ENCODE measurements at places on chromosomes 6 and 20.

- DNase-seq = no peak
Observed at GRCh38 chr6:3617681-3618311, 133.7 kb downstream of the PXDC1 start.

DNA sequence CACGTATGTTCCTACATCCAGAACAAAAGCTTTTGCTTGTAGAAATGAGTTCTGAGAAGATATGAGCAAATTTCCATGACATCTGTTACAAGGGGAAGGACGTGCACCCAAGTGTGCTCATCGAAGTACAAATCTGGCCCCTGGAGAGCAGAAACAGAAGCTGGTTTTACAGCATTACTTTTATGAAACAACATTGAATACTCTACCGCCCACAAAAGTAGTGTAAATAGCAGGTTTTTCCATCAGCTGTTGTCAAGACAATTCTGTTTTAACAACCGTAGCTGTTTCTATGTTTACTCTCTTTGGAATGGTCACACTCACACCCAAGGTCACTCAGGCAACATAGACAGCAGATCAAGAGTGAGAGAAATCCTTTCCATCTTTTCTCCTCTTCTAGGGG is 114.2 kb upstream of the SSTR4 start:
- no peak for DNase-seq

GRCh38 chr20:8305449-8305978 is 173.4 kb downstream of the PLCB1 start:
- peak; percentile 69 for DNase-seq

GRCh38 chr6:95185874-95186273 is 391.5 kb upstream of the MANEA start:
- DNase-seq = no peak

GRCh38 chr20:7358670-7359069 is 581.6 kb downstream of the HAO1 start:
- DNase-seq = no peak

DNA sequence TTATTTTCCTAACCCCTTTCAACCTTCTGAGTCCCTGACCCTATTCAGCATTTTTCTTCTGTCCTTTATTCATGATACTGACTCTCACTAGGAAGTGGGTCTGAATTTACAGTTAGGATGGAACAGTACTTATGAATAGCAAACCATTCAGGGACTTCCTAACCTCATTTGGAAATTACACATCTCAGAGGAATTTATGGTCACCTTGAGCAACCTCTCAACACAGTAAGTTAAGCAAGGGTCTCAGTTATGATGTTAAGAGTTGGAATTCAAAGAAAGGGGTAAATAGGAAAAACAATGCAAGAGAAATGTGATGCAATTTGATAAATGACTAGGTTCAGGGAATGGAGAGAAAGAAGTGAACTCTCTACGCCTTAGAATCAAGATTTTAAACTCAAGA is 97.3 kb downstream of the GPR6 start:
- no peak for DNase-seq

- no peak for DNase-seq
Observed at GRCh38 chr6:129662980-129663431, 47.0 kb downstream of the ARHGAP18 start.

DNA sequence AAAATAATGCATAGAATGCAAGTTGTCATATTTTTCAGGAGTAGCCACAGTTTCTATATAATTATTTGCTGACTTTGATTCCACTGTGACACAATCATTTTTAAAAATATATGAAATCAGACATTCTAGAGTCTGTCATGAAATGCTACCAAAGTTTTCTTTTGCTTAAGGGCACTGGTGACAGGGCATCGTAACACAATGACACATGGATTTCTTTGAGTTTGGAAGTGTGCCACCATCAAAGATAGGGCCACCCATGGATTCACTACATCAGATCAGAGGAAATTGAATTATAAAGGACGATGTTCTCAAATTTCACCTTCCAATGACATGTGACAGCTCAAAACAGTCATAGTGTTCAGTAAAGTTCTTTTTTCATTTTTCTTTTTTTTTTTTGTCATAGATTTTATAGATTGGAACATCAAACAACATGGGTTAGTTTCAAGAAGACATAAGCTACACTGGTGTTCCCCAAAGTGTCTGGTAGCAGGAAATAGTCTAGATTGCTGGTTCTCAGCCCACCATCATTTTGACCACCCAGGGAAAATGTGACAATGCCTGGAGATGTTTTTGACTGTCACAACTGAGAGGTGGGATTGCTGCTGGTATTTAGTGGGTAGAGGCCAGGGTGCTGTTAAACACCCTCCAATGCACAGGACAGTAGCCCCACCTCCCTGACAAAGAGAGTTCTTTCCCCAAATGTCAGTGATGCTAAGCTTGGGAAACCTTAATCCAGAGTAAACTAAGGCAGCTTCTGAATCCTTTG is 123.8 kb upstream of the DOK5 start:
- DNase-seq = no peak

DNA sequence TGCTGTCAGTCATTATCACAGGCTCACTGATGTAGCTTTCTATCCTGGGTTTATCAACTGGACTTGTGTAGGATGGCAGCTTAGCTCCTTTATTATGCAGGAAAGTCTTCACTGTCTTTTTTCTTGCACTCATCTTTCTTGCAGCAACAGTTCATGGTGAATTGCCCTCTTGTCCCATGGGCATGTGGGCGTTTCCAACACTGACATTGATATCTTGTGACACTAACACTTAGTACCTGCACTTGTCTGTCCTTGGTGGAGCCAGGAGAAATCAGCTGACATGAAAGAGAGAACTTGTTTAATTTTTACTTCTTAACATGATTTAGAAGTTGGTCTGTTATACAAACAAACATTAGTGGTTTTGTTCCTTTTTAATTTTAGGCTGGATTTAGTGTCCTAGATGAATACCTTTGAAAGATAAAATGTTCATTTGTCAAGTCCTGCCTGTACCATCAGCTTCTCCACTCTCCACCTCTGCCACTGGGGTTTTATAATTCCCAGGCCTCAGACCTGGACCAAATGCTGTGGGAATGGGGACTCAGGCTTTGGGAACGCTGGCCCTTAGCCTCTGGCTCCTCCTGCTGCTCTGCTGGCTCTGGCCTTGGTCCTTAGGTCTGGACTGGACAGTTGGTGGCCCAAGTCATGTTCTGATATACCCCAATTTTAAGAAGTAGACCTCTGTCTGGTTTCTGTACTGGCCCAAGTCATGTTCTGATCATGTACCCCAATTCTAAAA is 161.0 kb upstream of the LAMP5 start:
- no peak for DNase-seq

- no peak for DNase-seq
Observed at GRCh38 chr6:95279616-95280015, 297.7 kb upstream of the MANEA start.

DNA sequence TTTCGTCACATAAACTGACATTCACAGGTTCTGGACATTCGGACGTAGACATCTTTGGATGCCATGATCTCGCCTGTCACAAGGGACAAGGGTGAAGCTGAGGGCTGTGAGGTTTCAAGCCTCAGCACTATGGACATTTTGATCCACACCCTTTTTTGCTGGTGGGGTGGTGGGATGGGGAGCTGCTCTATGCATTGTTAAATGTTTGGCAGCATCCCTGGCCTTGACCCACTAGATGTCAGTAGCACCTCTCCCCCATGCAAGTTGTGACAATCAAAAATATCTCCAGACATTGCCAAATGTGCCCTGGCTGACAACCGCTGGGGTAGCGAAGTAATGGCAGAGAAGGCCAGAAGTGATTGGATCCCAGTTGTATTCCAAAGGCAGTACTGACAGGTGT is 229.4 kb downstream of the TSHZ2 start:
- DNase-seq = no peak

DNA sequence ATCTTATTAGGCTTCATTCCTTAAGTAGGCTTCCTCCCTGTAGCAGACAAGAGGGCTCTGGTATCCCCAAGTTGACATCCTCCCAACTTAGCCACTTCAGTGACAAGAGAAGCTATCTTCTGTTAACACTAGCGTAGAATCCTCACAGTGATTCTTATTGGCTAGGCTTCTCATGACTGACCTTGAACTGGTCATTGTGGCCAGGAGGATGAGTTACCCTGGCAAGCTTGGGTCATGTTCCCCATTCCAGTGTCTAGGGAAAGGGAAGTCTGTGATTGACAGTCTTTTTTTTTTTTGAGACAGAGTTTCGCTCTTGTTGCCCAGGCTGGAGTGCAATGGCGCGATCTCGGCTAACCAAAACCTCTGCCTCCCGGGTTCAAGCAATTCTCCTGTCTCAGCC is 7.1 kb downstream of the CDKAL1 start:
- DNase-seq = no peak

DNA sequence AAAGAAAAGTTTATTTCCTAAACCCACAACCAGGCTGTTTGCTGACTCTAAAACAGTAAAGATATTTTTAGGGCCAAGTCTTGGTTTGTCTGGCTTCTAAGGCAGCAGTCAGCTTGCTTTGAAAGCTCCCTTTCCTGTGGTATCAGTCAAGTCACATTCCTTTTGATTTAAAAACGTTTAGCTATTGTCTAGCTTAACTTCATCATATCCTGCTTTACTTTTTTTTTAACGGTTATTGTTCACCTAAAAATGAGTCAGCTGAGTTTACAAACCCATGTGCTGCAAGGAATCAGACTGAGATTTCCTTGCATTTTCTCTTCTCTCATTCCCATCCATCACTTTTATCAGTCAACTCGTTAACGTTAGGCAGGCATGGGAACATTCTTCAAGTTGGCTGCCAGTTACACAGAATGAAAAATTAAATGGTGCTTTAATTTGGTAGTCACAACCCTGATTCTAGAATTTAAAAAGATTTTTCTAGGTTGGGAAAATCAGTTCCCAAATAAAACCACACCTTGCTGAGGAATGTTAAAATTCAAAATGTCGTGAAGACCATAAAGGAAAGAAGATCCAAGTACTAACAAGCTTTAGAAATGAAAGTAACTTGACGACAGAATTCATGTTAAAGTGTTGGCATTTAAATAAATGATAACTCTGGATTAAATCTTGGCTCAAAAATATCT is 45.9 kb downstream of the ELOVL5 start:
- DNase-seq = no peak

DNA sequence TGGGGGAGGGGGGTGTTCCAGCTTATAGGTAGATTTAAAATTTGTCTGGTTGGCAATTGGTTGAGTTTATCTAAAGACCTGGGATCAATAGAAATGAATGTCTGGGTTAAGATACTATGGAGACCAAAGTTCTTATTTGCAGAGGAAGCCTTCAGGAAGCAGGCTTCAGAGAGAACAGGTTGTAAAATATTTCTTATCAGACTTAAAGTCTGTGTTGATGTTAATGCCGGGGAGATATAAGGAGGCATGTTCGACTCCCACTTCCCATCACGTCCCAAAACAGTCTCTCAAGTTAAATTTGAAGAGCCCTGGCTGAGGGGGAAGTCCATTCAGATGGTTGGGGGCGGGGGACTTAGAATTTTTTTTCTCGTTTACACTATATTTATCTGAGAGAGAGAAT is 12.3 kb upstream of the BLCAP start:
- DNase-seq = peak; percentile 18

- DNase-seq = no peak
Observed at GRCh38 chr20:63235399-63235983, at the start of gene BIRC7. Gene BIRC7 (plus strand): TSS chr20:63235905. CDS start chr20:63236097, 192 bp downstream.

GRCh38 chr20:2006452-2007361 is 12.8 kb upstream of the PDYN start:
- peak; percentile 74 for DNase-seq

GRCh38 chr6:144159223-144159622 is 8.9 kb downstream of the STX11 start:
- DNase-seq = no peak

DNA sequence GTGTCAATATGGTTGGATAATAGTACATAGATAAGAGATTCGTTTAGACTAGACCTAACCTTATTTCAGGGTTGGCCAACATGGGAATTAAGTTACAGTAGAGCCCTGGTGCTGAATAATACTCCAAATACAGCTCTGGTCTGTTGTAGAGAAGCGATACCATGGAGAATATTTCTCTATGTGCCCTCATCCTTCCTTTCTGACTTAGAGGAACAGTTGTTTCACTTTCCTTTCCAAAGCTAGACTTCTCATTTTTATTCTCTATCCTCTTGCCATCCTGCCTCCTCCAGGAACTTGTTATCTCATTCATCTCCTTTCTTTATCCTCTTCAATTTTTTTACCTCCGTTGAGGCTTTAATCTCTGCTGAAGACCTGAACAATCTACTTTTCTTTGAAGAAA is 68.9 kb downstream of the EDN1 start:
- no peak for DNase-seq

DNA sequence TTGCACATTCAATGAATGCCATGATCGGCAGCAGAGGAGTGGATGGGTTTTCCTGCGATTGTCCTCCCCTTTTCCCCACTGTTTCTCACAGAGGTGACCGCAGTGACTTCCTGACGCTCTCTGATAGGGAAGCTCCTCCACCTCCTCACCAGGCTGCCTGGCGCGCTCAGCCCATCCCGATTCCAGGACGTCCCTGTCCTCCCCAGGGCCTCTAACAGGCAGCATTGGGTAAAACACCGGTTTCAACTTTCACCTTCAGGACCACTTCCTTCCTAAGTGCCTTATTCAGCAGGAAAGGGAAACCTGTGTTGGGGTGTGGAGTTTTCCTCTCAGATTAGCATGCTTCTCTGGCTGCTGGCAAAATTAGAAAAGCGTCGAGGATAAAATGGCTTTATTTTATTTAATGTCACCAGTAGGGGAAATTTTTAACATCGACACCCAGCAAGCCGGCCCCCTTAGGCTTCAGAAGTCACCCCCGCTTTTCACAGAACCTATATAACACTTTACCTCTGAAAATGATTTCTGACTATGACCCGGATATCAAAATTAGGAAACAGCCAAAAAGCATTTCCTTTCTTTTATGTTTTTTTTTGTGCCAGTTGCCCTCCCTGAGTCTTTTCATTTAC is 570.4 kb upstream of the GJE1 start:
- peak; percentile 59 for DNase-seq

DNA sequence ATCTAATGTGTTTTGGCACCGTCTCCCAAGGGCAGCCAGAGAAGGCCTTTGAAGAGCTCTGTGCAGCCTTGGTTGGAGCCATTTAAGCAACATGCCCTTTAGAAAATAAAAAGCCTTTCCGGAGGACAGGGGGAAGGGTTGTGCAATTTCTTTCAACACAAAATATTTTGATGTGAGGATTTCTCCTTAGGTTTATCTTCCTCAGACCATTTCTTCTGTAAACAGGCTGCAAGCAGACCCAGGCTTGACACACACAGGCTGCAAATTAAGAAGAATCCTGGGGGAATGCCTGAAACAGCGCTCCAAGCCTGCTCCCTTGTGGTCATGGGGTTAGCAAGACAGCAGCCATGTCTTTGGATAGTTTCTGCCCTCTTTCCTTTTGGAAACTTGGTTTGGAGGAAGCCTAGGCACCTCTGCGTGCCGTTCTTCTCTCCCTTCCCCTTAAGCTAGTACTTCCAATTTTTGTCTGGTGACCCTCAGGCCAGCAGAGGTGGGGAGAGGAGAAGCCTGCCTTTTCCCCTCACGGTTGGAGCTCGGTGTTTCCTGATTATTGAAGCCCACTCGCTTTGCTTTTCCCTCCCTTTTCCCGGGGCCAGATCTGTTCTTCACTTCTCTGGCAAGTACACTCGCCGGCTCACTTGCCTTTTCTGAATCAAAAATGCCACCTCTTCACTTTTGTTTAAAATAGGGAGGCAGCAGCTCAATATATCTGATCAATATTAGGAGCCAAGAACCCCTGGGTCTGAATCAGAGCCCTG is 39.6 kb upstream of the NOX3 start:
- peak; percentile 64 for DNase-seq

GRCh38 chr20:45235995-45236394 is 14.8 kb downstream of the SEMG2 start:
- DNase-seq = no peak

- no peak for DNase-seq
Observed at GRCh38 chr6:32825966-32826365, 9.2 kb upstream of the HLA-DOB start.
